ENCODE measurements at places on chromosomes 16 and 17.

DNA sequence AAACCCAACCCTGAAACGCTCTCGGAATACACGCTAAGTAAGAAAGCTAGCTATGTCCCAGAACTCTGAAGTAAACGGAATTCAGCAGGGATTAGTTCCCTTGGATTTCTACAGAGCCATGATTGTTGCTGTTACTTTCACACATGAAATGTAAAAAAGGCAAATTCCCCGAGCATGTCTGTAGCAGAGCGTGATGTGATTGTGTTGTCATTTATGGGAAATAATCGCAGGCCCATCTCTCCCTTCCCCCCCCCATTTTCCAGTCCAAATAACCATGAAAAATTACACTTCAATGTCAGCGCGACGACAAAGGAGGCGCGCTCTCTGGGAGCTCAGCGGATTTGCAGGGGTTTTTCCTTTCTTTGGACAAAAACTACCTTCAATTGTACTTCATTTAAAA is 209.0 kb downstream of the ZFHX3 start:
- DNase-seq: no peak

GRCh38 chr16:69926241-69926640 is 24.9 kb upstream of the CLEC18A start:
- DNase-seq: no peak

DNA sequence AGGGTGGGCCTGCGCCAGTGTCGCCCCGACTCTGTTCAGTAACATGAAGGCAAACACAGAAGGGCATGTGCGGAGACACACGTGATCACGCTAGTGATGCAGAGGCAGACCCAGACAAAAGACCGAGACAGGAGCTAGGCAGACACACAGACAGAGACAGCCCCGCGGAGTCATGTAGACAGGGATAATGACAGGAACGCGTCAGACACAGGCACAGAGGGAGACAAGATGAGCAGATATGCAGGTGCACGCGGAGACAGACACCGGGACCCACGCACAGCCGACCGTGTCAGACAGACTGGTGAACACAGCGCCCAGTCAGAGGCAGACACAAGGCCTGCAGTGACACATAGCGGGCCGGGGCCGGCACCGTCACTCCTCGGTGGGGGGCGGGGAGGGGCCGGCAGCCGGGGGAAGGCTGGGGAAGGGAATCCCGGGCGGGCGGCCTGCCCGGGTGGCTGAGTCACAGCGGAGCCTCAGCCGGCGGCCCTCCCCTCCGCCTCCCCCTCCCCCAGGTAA is 7.4 kb downstream of the KDM6B start:
- DNase-seq: peak; percentile 95

DNA sequence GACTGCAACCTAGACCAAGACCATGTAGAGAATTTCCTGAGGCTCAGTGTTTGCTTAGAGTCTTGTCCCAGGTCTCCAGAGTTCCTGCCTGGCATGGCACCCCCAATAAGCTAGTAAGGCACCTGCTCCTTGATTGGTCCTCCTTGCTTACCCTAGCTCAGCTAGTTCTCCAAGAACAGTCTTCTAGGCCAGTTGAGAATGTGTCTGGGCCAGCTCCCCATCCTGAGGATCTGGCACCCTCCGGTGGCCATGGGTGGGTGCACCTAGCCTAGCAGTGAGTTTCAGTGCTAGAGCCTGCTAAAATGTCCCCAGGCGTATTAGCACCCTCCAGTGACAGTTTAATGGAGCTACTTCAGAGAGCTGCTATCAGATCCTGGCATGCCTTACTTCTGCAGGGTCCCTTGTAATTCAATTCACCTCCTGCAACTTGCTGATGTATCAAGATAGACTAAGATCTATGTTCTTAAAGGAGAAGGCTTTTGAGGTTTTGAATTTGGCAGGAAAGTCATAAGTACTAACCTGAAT is 44.4 kb upstream of the MED13 start:
- peak; percentile 15 for DNase-seq

DNA sequence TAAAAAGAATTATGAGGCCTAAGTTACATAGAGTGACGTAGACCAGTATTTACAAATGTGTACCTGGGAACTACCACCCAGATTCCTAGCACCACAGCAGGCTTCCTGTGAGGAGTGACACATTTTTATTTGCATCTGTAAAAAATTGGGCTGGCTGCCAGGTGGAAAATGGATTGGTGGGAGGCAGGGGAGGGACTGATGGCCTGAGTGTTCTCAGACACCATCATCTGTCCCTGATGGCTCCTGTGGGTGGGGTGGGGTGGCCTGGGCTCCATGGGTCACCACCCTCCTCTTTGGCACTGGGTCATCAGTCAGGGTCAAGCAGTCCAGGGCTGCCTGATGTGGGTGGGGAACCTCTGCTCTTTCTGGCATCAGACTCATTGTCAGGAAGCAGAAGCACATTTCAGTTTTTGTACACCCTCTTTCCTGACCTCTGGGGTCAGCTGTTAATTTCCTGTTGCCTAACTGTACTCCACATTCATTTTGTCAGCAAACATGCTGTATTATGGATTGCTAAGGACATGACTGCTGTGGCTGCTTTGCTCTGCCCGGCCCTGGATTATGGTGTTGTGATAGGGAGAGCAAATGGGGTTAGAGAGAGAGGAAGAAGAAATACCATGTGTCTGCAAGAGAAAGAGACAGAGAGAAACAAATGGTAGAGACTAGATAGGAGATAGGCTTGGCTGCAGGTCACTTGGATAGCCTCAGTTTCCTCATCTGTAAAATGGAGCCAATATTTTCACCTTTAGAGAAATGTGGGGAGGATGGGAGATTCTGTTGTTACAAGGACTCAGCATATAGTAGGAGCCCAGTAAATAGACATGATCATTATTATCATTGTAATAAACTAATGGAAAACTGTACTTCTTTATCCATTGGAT is 11.6 kb upstream of the MFAP4 start:
- DNase-seq: no peak

DNA sequence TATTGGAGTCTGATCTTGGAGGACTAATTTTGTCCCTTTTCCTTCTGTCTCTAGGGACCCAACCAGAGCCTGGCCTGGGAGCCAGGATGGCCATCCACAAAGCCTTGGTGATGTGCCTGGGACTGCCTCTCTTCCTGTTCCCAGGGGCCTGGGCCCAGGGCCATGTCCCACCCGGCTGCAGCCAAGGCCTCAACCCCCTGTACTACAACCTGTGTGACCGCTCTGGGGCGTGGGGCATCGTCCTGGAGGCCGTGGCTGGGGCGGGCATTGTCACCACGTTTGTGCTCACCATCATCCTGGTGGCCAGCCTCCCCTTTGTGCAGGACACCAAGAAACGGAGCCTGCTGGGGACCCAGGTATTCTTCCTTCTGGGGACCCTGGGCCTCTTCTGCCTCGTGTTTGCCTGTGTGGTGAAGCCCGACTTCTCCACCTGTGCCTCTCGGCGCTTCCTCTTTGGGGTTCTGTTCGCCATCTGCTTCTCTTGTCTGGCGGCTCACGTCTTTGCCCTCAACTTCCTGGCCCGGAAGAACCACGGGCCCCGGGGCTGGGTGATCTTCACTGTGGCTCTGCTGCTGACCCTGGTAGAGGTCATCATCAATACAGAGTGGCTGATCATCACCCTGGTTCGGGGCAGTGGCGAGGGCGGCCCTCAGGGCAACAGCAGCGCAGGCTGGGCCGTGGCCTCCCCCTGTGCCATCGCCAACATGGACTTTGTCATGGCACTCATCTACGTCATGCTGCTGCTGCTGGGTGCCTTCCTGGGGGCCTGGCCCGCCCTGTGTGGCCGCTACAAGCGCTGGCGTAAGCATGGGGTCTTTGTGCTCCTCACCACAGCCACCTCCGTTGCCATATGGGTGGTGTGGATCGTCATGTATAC is 8.0 kb downstream of the GPRC5C start:
- no peak for DNase-seq

DNA sequence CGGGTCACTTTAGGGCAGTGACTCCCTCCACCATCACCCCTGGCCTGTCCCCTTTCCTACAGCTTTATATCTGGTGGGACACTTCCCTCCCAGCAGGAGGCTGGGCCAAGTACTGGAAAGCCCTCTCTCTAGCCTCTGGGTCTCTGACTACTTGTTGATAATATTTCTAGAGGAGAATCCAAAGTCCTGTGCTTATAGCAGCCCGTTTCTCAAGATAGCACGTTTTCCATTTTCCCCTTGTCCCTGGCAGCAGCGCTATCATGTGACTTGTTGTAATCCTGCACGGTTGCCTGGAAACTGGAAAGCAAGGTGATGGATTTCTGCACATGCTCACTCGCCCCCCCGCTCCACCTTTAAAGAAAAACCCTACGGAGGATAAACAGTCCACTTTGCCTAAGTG is 3.3 kb upstream of the AXIN2 start:
- no peak for DNase-seq

GRCh38 chr17:57988301-57989250 is 522 bp upstream of the VEZF1 start:
- DNase-seq: peak; percentile 57

- no peak for DNase-seq
These were observed 1.2 kb downstream of the FADS6 start for GRCh38 chr17:74892013-74892841.

DNA sequence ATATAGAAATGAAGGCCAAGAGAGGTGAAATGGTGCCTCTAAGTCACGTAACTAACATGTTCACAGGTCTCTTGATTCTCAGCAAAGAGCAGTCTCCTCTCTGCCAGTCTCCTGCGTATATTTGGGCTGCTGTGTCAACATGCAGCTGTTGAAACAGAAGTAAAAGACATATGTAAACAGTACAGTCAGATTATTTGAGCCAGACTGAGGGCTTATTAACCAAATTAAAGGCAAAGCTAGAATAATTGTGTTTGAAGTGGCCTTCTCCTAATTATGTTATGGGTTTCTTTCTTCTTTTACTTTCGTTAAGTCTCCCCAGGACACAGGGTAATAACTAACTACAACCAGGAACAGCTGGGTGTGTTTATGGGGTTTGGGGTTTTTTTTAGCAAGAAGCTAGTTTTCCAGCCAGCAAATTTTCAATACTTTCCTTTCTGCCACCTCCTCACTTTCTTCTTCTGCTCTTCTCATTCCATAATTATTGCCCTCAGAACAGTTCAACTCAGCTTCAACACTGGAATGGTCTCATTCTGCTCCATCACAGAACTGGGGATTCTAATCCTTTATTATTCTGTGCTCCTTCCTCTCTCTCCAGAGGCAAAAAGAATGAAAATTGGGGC is 18.4 kb downstream of the G6PC1 start:
- DNase-seq: no peak

- no peak for DNase-seq
These were observed 26.9 kb downstream of the SOCS3 start for GRCh38 chr17:78332991-78333390.

GRCh38 chr16:10984509-10984908 is 40.1 kb downstream of the CLEC16A start:
- no peak for DNase-seq

GRCh38 chr16:30464078-30464477 is 8.5 kb upstream of the ITGAL start:
- DNase-seq: no peak

GRCh38 chr17:14359163-14360020 is 58.5 kb downstream of the HS3ST3B1 start:
- no peak for DNase-seq

GRCh38 chr16:35516551-35516950 is 2057.1 kb downstream of the TP53TG3F start:
- DNase-seq: no peak

DNA sequence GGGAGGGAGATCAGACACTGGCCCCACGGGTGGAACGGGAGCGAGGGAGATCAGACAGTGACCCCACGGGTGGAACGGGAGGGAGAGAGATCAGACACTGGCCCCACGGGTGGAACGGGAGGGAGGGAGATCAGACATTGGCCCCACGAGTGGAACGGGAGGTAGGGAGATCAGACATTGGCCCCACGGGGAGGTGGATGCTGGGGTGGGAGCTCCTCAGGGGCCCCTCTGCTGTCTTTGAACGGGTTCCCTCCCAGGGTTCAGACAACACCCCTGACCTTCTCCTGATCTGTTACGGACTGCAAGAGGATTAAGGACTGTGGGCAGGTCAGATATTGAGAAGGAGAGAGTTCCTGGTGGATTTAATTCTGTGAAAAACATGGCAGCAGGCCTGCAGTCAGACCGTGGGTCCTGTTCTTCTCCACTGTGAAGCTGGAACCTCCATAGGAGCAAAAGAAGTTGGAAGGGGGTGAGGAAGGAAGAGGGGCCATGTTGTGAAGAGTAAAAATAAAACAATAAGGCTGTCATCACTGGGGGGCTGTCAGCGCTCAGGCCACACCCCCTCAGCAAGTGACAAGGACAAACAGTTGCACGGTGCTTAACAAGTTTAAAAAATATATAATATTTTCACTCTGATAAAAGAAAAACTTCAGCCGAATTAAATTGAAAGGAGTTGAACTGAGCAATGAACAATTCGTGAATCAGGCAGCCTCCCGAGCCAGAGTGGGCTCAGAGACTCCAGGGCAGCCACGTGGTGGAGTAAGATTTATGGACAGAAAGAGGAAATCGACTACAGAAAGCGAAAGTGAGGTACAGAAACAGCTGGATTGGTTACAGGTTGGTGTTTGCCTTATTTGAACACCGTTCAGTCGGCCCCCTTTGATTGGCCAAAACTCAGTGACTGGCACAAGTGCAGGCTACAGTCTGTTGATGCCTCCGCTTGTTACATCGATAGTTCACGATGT is 348.7 kb upstream of the TNRC6C start:
- peak; percentile 40 for DNase-seq

DNA sequence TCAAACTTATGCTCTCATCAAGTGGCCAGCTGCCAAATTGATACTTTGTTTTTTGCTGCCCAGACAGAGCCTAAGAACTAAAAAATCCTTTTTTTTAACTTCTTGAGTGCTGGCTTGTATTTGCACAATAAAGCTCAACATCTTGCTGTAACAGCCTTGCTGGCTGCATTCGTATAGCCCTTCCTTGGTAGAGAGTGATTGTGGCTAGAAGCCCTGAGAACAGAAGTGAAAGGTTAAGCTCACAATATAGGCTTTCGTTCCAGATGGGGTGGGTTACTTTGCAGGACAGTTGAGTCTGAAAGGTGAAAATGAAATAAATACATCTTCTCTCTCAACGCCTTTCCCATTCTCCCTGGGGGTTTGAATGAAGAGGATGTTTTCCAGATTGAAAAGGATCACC is 278.8 kb downstream of the HS3ST3B1 start:
- DNase-seq: no peak

GRCh38 chr17:19345486-19346350 is 16.8 kb downstream of the B9D1 start:
- DNase-seq: no peak

GRCh38 chr17:56523042-56523441 is 70.5 kb upstream of the NOG start:
- no peak for DNase-seq

All from activated CD4-positive, alpha-beta T cell treated with anti-CD3 and anti-CD28 coated beads for 1 hour (primary cell).